WTC11 (cell line): ENCODE measurements at places on chromosomes 12 and 14. TPM values are rescaled to one million over a fixed set of nuclear protein-coding genes. Genes with fewer than 3 reads are reported as not detected.

DNA sequence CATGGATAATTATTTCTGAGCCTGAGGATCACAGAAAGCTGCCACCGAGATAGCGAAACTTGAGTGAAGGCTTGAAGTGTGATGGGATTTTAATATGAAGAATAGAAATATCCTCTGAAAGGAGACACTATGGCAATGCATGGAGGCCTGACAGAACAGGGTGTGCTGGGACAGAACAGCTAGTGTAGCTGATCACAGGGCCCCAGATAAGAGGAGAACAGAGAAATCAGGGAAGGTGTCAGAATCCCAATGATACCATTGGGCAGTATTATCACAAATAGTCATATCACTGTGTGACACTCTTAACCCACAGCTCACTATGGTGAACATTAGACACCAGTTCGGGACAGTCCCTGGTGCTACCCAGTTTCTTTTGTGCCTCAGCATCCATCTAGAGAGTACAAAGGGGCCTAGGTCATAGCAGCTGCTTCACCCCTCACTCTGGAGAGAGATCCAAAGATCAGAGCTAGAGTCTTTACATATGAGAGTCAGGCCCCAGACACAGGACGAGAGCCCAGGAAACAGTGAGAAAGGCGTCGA is 506 bp upstream of the OR10P1 start:
- DNase-seq: no peak
- H3K27ac ChIP-seq: no peak overlapping the region
- no peak overlapping the region for H3K4me3 ChIP-seq
- no peaks in the 10 kb centered on the region for H3K36me3 ChIP-seq
- H3K4me1 ChIP-seq: no peaks in the 10 kb centered on the region

The CD27 gene
- total RNA-seq: 0.23 to 0.34 TPM (median 0.28 TPM) in 3 replicates

- H3K36me3 ChIP-seq: peaks cover 27% of the 10 kb centered on the region
- DNase-seq: no peak
- H3K4me1 ChIP-seq: peaks cover 19% of the 10 kb centered on the region
- H3K4me3 ChIP-seq: no peak overlapping the region; the same call in 1 of the 2 replicates
- H3K27me3 ChIP-seq: peaks cover 26% of the 10 kb centered on the region
Measured at GRCh38 chr14:89041257-89041582, 216.8 kb downstream of the TTC8 start.

- no peaks in the 10 kb centered on the region for H3K4me1 ChIP-seq
- H3K4me3 ChIP-seq: no peak overlapping the region
- H3K36me3 ChIP-seq: peaks cover 35% of the 10 kb centered on the region
Measured at GRCh38 chr12:111803038-111803626, 36.4 kb downstream of the ALDH2 start.

- no peak for DNase-seq
- H3K36me3 ChIP-seq: no peaks in the 10 kb centered on the region
- H3K27ac ChIP-seq: no peak overlapping the region
- no peak overlapping the region for H3K4me3 ChIP-seq
Measured at GRCh38 chr14:68380329-68380741, 412.5 kb downstream of the ZFP36L1 start.

The E2F7 gene
- total RNA-seq: 19.8 to 28.4 TPM (median 22.3 TPM) in 3 replicates

The PIANP gene
- total RNA-seq: 7.7 to 9.9 TPM (median 8.2 TPM) in 3 replicates

The KRT2 gene
- not detected in 3 replicates for total RNA-seq

The PPP1R1A gene
- total RNA-seq: 12.4 to 15.5 TPM (median 13.1 TPM) in 3 replicates

The ARHGEF25 gene
- total RNA-seq: 11.9 to 19.0 TPM (median 17.2 TPM) in 3 replicates

- DNase-seq: peak; percentile 77
- H3K27ac ChIP-seq: no peak overlapping the region
- H3K4me3 ChIP-seq: no peak overlapping the region
- H3K4me1 ChIP-seq: peaks cover 3% of the 10 kb centered on the region; the same call in 1 of the 2 replicates
Measured at GRCh38 chr12:102883204-102883799, 33.7 kb downstream of the PAH start.

DNA sequence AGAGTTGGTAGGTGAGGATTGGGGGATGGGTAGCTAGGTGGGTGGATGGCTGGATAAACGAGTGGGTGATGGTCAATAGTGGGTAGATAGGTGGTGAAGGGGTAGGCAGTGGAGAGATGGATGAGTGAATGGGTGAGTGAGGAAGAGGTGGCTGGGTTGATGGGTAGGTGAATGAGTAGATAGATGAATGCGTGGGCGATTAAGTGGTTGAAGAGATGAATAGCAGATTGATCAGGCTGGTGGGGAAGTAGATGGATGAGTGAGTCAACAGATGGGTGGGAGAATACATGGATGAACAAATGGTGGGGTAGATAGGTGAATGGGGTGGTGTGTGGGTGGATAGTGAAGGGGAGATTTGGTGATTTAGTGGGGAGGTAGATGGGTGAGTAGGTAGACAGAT is 51.1 kb downstream of the SYNE3 start:
- H3K36me3 ChIP-seq: no peaks in the 10 kb centered on the region
- H3K27me3 ChIP-seq: peaks cover 8% of the 10 kb centered on the region
- no peak overlapping the region for H3K27ac ChIP-seq
- H3K4me3 ChIP-seq: no peak overlapping the region
- DNase-seq: no peak

The CEP290 gene
- total RNA-seq: 9.6 to 12.3 TPM (median 10.7 TPM) in 3 replicates

The BEGAIN gene
- total RNA-seq: 1.3 to 1.8 TPM (median 1.3 TPM) in 3 replicates

The ZFYVE1 gene
- total RNA-seq: 10.8 to 12.8 TPM (median 12.2 TPM) in 3 replicates

DNA sequence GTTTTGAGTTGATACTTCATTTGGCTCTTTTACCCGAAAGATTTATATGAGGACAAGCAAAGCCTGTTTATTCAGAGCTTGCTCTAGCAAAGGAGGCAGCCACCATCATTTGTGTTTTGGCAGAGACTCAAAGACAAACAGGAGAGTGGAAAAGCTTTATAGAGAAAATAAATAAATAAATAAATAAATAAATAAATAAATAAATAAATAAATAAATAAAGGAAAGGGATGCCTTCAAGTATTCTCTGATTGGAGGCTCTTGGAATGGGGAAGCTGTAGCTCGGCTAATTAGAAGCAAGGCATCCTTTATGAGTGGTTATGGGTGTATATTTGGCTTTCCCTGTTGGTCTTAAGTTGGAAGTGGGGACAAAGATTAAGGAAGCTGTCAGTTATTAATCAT is 229.8 kb downstream of the RASSF9 start:
- no peaks in the 10 kb centered on the region for H3K36me3 ChIP-seq
- DNase-seq: no peak
- H3K4me1 ChIP-seq: no peaks in the 10 kb centered on the region
- no peak overlapping the region for H3K27ac ChIP-seq
- H3K27me3 ChIP-seq: no peaks in the 10 kb centered on the region

The TAS2R42 gene
- not detected in 3 replicates for total RNA-seq

GRCh38 chr14:92637228-92637627 is 111.2 kb downstream of the LGMN start:
- no peaks in the 10 kb centered on the region for H3K36me3 ChIP-seq
- H3K4me3 ChIP-seq: no peak overlapping the region
- DNase-seq: peak; percentile 51
- H3K4me1 ChIP-seq: no peaks in the 10 kb centered on the region

DNA sequence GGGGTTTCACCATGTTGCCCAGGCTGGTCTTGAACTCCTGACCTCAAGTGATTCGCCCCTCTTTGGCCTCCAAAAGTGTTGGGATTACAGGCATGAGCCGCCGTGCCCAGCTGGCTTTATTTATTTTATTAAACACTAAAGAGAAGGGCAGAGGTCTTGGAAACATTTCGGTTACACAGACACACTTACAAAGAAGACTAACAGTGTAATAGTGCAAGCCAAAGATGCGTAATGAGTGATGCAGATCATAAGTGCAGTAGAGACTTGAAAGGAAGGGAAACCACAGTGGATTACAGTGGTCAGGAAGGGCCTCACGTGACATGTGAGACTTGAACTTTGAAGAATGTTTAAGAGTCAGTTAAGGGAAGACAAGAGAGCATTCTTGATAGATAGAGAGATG is 33.9 kb upstream of the CDK17 start:
- no peaks in the 10 kb centered on the region for H3K4me1 ChIP-seq
- H3K27me3 ChIP-seq: no peaks in the 10 kb centered on the region
- DNase-seq: no peak
- no peaks in the 10 kb centered on the region for H3K36me3 ChIP-seq
- H3K27ac ChIP-seq: no peak overlapping the region

DNA sequence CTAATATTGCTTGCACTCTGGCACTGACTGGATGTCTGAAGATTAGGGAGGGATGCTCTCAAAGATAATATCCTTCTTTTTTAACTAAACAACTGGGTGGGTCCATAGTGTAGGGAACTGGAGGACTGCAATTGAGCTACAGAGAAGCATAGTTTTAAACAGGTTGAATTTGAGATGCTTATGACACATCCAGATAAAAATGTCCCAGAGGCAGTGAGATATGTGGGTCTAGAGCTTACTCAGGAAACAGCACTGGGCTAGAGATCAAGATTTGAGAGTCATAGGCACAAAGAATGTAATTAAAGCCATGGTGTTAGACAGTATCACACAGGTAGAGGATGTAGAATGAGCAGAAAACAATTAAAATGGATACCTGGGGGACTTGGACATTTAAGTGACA is 198.4 kb downstream of the NELL2 start:
- no peaks in the 10 kb centered on the region for H3K27me3 ChIP-seq
- H3K4me3 ChIP-seq: no peak overlapping the region
- no peak for DNase-seq
- H3K4me1 ChIP-seq: peaks cover 8% of the 10 kb centered on the region; the same call in 1 of the 2 replicates
- H3K36me3 ChIP-seq: 0 out of 2 replicates have a peak, but pooled peaks cover 2% of the 10 kb centered on the region

GRCh38 chr14:52949711-52950409 is 990 bp downstream of the FERMT2 start:
- H3K27ac ChIP-seq: peak overlapping the region; percentile 98
- DNase-seq: no peak
- H3K4me1 ChIP-seq: peaks cover 46% of the 10 kb centered on the region
- peaks cover 10% of the 10 kb centered on the region for H3K36me3 ChIP-seq
- peak overlapping the region; percentile 99 for H3K4me3 ChIP-seq

- no peak overlapping the region for H3K4me3 ChIP-seq
- DNase-seq: no peak
- no peak overlapping the region for H3K27ac ChIP-seq
- H3K27me3 ChIP-seq: no peaks in the 10 kb centered on the region
- no peaks in the 10 kb centered on the region; the same call in 1 of the 2 replicates for H3K36me3 ChIP-seq
- peaks cover 14% of the 10 kb centered on the region for H3K4me1 ChIP-seq
Measured at GRCh38 chr12:5197131-5197530, 153.5 kb downstream of the KCNA5 start.

The NFYB gene
- 33.0 to 36.0 TPM (median 34.6 TPM) in 3 replicates for total RNA-seq

- no peak overlapping the region for H3K27ac ChIP-seq
- DNase-seq: no peak
- no peaks in the 10 kb centered on the region for H3K36me3 ChIP-seq
- peaks cover 9% of the 10 kb centered on the region; the same call in 1 of the 2 replicates for H3K4me1 ChIP-seq
Measured at GRCh38 chr12:92496790-92497189, 206.0 kb upstream of the PLEKHG7 start.

The KLRC1 gene
- not detected in 3 replicates for total RNA-seq

The DLGAP5 gene
- 130 to 141 TPM (median 132 TPM) in 3 replicates for total RNA-seq

GRCh38 chr12:63766498-63766897 is 13.2 kb upstream of the RXYLT1 start:
- no peak overlapping the region for H3K4me3 ChIP-seq
- no peaks in the 10 kb centered on the region for H3K27me3 ChIP-seq
- H3K27ac ChIP-seq: no peak overlapping the region

DNA sequence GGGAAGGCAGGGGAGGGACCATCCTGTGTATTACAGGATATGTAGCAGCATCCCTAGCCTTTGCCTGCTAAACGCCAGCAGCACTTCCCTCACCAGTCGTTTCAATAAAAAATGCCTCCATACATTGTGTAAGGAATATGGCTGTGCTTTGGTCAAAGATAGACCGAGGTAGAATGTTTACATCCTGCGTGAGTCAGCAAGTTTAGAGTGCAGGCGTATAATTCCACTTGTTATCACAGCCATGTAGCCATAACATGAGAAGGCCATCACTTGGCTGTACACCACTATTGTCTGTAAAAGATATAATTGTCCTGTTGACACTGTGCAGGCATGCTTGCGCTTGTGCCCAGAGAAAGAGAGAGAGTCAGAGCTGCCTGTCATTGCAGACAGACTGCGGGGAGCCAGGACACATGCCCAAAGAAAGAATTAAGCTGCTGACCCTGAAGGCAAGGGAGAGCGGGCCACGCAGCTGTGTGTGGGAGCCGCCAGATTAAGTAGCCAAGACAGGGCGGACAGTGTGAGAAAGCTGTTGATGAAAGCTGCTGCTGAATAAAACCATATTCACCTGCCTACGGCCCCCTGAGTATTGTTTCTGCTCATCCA is 68.4 kb downstream of the CRACR2A start:
- H3K27ac ChIP-seq: no peak overlapping the region
- no peaks in the 10 kb centered on the region for H3K4me1 ChIP-seq
- no peaks in the 10 kb centered on the region for H3K27me3 ChIP-seq
- no peaks in the 10 kb centered on the region for H3K36me3 ChIP-seq

GRCh38 chr12:6280672-6281071 is 29.8 kb upstream of the PLEKHG6 start:
- no peak overlapping the region for H3K27ac ChIP-seq
- H3K27me3 ChIP-seq: peaks cover 5% of the 10 kb centered on the region
- H3K4me3 ChIP-seq: no peak overlapping the region
- DNase-seq: no peak
- H3K36me3 ChIP-seq: no peaks in the 10 kb centered on the region
- peaks cover 45% of the 10 kb centered on the region for H3K4me1 ChIP-seq

DNA sequence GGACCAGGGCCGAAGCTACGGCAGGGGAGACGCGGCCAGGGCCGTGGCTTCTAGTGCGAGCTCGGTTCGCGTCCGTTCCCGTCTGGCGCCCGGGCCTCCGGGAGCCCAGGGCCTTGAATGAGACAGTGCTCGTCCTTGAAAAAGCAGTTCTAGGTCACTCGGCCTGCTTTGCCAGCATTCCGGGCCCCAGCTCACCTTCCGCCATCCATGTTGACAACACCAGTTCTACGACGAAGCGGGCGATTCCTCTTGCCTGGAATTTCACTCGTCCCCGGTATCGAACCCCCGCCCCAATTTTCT is 4.5 kb downstream of the OR10AD1 start:
- H3K4me1 ChIP-seq: 0 out of 2 replicates have a peak, but pooled peaks cover 7% of the 10 kb centered on the region
- DNase-seq: peak; percentile 36
- peak overlapping the region; percentile 97 for H3K27ac ChIP-seq
- H3K27me3 ChIP-seq: peaks cover 78% of the 10 kb centered on the region

- H3K4me1 ChIP-seq: peaks cover 11% of the 10 kb centered on the region
- H3K4me3 ChIP-seq: no peak overlapping the region
- no peaks in the 10 kb centered on the region; the same call in 1 of the 2 replicates for H3K36me3 ChIP-seq
- peaks cover 20% of the 10 kb centered on the region for H3K27me3 ChIP-seq
Measured at GRCh38 chr14:98899441-98899840, 372.6 kb downstream of the BCL11B start.

The SERPINA3 gene
- 2.7 to 3.5 TPM (median 3.0 TPM) in 3 replicates for total RNA-seq

The KERA gene
- total RNA-seq: not detected in 3 replicates

- H3K4me3 ChIP-seq: no peak overlapping the region
- H3K36me3 ChIP-seq: peaks cover 43% of the 10 kb centered on the region
- no peaks in the 10 kb centered on the region for H3K27me3 ChIP-seq
- peak; percentile 73 for DNase-seq
- peaks cover 30% of the 10 kb centered on the region for H3K4me1 ChIP-seq
- H3K27ac ChIP-seq: peak overlapping the region; percentile 81
Measured at GRCh38 chr12:65845751-65846537, 21.7 kb downstream of the HMGA2 start.

The MUCL1 gene
- total RNA-seq: not detected in 3 replicates

GRCh38 chr12:1579651-1580435 is 14.5 kb downstream of the FBXL14 start:
- H3K4me3 ChIP-seq: no peak overlapping the region
- H3K27ac ChIP-seq: no peak overlapping the region
- H3K4me1 ChIP-seq: 0 out of 2 replicates have a peak, but pooled peaks cover 9% of the 10 kb centered on the region
- peaks cover 19% of the 10 kb centered on the region for H3K27me3 ChIP-seq

The C12orf43 gene
- 19.1 to 20.7 TPM (median 19.2 TPM) in 3 replicates for total RNA-seq

GRCh38 chr12:32051511-32052211 is 55.0 kb upstream of the BICD1 start:
- no peak overlapping the region for H3K4me3 ChIP-seq
- H3K4me1 ChIP-seq: peaks cover 12% of the 10 kb centered on the region
- no peak for DNase-seq
- H3K27ac ChIP-seq: peak overlapping the region; percentile 6; the same call in 1 of the 2 replicates
- peaks cover 22% of the 10 kb centered on the region for H3K36me3 ChIP-seq
- H3K27me3 ChIP-seq: no peaks in the 10 kb centered on the region

The SLC39A2 gene
- total RNA-seq: 0.14 TPM in 1 of 3 replicates, not detected in the others

The SPATS2 gene
- total RNA-seq: 25.9 to 26.9 TPM (median 26.5 TPM) in 3 replicates
